ENCODE measurements at places on chromosomes 1 and 21. TPM values are rescaled to one million over a fixed set of nuclear protein-coding genes. Genes with fewer than 3 reads are reported as not detected.

GRCh38 chr1:180905927-180906326 lies 6.8 kb upstream of the KIAA1614 start:
- peak; percentile 44 for DNase-seq

GRCh38 chr1:22903113-22903512 lies 69.6 kb downstream of the LACTBL1 start:
- no peak for DNase-seq

S100A9 gene
- total RNA-seq, result 91.9 TPM

DNA sequence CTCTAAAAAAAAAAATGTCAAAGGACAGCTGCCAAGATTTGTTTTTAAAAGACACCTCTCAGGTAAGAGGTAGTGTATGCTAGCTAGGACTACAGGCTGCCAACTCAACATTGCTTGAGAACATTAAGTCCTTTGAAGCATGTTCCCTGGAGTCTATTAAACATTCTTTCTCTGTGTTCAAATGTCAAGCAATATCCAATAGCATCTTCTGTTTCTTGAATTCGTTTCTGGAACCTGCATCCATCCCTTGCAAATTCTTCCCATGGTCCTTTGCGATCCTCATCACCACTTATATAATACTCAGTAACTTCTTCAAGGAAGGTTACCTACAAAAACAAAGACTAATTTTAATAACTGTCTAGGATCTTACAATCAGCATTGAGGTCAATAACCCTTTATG lies 5.6 kb downstream of the PPP1R15B start:
- no peak for DNase-seq

PADI3 gene
- not detected for total RNA-seq

DNA sequence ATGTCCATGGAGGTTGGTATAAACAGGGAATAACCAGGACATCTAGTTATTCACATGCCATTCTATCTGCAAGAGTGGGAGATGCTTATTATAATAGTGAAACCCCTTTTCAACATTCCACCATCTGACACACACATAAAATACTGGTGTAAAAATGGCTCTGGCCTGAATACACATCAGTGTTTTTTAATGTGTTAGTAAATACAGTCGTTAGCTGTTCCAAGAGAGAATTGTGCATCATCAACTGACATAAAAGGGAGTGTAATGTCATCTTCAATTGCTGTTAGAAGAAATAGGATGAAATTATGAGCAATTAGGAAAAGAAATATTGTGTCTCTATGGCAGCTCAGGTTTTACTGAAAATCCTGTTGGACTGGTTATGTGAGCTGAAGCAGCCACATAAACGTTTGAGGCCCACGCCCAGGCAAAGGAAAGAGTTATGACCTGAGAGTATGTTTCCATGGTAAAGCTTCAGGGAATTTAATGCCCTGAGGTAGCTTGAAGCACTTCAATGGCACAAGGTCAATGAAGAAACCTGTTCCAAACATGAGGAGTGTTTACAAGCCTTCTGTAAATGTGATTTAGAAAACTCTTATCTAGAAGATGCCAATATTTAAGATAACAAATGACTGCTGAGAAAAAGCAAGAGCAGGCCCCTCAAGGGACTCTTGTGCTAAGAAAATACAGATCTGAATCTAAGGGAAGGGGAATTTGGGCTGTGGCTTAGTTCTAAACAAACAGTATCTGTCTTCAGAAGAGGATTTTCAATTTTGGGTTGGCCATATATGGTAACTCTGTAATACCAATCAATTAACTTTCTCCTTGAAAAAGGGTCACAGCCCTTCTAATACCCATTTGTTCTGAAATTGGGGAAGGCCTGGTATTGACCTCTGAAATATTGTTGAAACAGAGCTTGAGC lies 384.3 kb downstream of the SEC16B start:
- DNase-seq, result no peak

PRR9 gene
- not detected for total RNA-seq

- DNase-seq, result peak; percentile 82
Measured at GRCh38 chr1:78649628-78650027, at the start of gene IFI44. IFI44 (plus strand) TSS chr1:78649831; CDS start chr1:78650196, 365 bp downstream.

DNA sequence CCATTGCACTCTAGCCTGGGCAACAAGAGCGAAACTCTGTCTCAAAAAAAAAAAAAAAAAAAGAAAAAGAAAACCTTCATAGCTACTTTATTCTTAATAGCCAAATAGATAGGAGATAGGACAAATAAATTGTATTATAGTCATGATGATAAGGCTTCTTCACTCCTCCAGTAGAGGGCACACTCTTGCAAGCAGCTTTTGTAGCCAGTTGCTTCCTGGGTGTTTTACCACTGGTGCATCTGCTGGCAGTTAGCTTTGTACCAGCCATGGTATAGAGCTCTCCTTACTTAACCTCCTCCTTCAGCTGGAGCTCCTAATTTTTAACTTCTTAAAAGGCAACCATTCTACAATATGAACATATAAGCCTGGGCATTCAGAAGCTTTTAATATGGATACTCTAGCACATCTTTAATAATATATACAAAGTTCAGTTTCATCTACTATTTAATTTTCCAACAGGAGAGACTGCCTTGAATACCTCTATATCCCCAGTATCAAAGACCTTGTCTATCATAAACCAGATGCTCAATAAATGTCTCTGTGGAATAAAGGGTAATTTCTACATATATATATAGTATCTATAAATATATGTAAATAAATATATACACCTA lies 35.8 kb downstream of the EVI5 start:
- DNase-seq, result no peak

GRCh38 chr1:208256556-208256955 lies 12.4 kb upstream of the PLXNA2 start:
- no peak for DNase-seq

GRCh38 chr1:59509341-59509875 lies 212.5 kb downstream of the FGGY start:
- DNase-seq, result no peak

DNA sequence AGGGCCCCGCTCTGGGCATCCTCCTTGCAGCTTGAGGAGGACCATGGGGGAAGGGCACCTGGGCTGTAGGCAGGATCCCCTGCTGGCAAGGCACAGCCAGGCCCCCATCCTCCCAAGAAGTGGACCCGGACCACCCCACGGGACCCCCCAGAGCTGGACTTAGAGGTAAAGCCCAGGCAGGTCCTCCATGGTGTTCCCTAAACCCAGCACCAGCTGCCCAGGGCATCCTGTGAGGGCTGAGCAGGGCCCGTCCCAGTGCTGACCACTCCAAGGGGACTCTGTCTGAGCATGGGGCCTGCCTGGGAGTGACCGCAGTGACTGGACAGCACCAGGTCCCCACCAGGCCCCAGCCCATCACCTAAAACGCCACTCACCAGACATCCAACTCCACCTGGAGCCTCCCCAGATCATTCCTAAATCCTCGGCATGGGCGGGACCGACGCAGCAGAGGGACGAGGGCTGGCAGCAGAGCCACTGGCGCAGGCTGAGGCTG lies 21.3 kb downstream of the COL6A2 start:
- DNase-seq, result peak; percentile 62

LMX1A gene
- total RNA-seq, result 0.22 TPM

- no peak for DNase-seq
Measured at GRCh38 chr1:24849672-24850295, 80.3 kb downstream of the RUNX3 start.

C1orf141 gene
- total RNA-seq, result not detected

PLK3 gene
- total RNA-seq, result 8.4 TPM

DNA sequence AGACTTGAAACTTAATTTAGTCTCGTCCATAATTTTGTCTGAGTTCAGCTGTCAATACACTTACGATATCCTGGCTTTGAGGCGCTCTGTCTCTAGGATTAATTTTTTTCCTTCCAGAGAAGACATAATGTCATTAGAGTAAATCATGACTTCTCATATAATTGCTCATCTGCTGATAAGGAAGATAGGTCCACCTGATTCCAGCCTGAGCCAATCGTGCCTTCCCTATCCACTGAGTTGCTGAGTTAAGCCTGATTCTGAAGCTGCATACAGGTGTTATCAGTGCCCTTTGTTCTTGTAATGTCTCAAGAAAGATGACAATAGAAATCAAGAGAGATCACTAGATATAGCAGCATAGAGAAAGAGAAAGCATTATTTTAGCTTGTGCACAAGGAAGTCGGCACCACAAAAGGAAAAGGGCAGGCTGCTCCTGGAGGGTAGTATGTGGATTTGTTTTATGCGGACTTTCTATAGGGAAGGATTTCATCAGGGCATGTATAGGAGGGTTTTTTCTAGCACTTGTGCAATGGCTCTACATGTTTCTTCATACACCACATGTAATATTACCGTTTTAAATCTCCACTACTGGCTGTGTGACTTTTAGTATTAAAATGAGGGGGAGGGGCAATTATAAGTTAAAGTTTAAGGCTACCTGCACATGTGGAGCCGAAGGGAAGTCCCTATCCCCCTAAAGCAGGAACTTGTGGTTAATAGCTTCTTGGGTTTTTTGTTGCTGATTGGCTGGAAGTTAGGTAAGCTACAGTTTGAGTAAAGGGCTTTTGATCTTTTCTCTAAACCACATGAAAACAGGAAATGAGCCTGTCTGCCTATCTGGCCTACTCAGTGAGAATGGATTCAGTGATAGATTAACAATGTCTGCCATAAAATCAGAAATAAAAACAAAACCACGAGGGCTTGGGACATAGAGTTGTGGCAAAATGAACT lies 133.4 kb downstream of the PLPPR5 start:
- no peak for DNase-seq

DNA sequence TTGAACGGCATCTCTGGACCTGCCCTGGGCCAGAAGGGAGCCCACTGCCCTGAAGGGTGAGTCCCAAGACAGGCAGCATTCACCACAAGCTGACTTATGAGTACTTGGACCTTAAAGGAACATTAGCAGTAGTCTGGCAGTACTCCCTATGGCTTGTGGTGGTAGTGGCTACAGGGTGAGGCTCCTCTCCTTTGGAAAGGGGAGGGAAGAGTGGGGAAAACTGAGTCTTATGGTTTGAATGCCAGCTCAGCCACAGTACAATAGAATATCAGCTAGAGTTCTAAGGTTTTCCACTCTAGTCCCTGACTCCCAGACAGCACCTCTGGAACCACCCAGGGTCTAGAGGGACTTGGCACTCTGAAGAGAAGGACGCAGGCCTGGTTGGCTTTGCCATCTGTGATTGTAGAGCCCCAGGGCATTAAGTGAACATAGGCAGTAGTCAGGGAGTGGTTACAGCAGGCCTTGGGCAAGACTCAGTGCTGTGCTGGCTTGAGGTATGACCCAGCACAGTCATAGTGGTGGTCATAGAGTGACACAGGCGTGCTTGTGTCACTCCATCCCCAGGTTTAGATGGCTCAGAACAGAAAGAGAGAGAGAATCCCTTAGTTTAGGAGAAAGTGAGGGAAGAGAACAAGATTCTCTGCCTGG lies 31.0 kb downstream of the CD53 start:
- no peak for DNase-seq

- DNase-seq, result no peak
Measured at GRCh38 chr1:206798384-206798996, 26.2 kb upstream of the IL10 start.

OR10Z1 gene
- not detected for total RNA-seq

DNA sequence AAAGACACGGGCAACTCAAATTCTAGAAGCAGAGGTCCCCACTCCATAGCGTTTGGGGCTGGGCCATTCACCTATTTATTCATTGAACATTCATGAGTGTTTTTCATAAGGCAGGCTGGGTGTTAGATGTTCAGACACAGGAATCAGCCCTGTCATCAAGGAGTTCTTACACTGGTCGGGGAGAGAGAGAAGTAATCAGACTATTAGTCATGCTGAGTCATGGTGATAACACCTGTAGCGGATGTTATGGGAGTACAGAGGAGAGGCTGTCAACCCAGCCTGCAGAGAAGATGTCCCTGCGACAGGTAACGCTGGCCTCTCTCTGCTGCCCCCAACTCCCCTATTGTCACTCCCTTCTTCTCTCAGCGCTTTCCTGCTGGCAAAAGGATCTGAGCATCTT lies 17.2 kb downstream of the LY9 start:
- no peak for DNase-seq

DNA sequence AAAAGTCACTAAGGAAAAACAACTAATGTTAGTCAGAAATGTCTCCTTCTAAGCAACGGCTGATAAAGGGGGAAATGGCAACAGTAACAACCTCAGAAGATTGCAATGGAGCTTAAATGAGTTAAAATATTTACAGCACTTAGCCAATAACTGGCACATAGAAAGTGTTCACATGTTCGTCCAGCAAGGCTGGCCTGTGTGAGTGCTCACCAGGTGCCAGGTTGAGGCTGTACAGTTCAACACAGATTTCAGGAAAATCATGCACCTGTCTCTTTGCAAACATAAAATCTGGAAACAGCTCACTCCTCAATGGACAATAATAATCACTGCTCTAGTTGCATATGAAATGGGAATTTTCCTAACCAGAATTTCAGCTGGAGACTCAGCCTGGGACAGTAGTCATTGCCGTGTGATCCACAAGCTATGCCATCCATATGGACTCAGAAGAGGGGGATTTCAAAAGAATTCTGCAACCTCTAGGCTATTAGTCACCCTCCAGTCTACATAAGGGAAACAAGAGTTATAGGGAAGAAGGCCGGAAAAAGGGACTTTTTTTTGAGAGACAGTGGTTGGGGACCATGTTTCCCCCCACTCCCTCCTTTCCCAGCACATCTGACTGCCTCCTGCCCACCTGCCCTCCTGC lies 68.6 kb downstream of the SYDE2 start:
- DNase-seq, result no peak

- DNase-seq, result no peak
Measured at GRCh38 chr1:147924813-147925212, 3.4 kb upstream of the GPR89B start.

- no peak for DNase-seq
Measured at GRCh38 chr1:189606795-189607476, 870.7 kb downstream of the BRINP3 start.

DNA sequence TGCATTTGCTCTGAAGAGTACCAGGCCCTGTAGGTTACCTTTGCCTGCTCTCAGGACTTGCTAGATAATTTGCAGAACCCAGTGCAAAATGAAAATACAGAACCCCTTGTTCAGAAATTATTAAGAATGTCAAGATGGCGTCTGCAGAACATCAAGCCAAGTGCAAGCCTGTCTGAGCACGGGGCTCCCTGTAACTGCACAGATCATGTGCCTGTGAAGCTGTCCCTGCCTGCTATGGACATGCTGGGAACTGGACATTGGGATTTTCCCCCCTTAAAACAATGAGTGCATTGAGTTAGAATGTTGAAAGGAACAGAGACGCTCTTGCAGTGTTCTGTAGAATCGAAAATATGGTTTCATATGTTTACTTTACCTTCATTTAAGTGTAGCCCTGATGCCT lies 2.9 kb downstream of the CLDN14 start:
- DNase-seq, result no peak

DNA sequence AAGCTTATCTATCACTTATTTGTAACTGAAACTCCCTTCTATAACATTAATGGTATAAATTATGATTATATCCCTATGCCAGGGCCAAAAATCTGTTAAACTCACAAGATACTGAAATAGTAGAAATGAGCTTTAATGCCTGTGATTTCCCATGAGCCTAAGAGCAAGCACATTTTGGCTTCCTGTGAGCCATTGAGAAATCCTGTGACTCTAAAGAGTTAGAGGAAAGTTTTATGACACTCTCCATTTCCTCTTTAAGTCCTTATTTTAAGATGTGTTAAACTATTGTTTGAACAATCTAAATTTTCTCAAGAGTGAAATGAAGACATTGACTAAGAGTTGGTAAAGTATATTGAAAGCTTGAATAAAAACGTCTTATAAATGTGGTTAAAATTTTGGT lies 45.6 kb downstream of the SUCO start:
- DNase-seq, result no peak

GRCh38 chr1:178342745-178343144 lies 154.0 kb downstream of the CLEC20A start:
- DNase-seq, result no peak

S100A7 gene
- total RNA-seq, result not detected

GRCh38 chr1:227242811-227243682 lies 75.2 kb downstream of the CDC42BPA start:
- DNase-seq, result no peak

VASH2 gene
- 0.38 TPM for total RNA-seq

LDLRAD1 gene
- not detected for total RNA-seq
